ENCODE measurements at places on chromosomes 12 and 14.

DNA sequence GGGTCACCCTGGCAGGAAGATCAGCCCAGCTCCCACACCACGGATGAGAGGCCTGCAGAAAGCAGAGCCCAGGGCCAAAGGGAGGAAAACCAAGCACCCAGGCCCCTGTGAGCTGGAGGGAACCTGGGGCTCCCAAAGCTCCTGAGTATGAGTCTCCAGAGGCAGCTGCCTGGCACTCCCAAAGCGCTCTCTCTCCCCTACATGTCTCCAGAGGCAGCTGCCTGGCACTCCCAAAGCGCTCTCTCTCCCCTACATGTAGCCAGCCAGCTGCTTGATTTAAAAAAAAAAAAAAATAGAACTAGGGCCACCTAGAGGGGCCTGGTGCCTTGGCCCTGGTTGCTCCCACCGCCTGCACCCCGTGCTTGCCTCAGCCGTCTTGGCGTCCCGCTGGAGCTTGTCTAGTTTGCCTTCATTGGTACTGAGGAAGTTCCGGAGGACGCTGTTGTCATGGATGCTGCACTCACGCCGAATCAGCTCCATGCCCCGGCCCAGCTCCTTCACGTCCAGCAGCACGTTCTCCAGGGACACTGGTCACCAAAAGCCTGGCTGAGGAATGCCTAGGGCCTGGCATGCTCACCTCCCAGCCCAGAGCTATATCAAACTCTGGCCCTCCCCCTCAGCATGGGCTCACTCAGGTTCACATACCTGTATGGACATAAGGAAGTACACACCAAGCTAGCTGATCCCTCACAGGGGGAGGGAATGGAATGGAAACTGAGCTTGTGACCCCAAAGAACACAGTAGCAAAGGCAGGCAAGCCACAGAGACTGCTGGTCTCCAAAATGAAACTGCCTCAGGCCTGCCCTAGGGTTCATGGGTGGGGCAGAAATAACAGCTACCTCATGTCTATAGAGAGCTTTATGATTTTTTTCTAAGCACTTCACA, 24.7 kb downstream of the PRPF40B start:
- DNase-seq = no peak

DNA sequence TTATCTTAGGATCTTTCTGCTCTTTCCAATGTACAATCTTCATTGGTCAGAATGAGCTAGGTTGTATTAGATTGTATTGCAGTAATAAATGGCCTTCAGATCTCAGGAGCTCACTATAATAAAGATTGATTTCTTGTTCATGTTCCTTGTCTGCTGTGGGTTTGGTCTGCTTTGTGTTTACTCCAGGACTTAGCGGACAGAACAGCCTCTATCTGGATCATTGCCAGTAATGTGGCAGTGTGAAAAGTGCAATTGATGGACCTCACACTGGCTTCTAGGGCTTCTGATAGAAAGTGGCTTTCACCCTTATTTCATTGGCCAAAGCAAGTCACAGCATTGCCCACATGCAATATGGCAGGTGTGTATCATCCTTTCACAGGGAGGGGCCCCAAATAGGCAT, 81.2 kb downstream of the BTG1 start:
- no peak for DNase-seq

GRCh38 chr12:70581208-70581607, 56.0 kb downstream of the PTPRB start:
- no peak for DNase-seq

GRCh38 chr12:55653031-55653430, 16.3 kb downstream of the OR10P1 start:
- DNase-seq = no peak

- DNase-seq = no peak
These were observed 867.2 kb downstream of the BCL11B start for GRCh38 chr14:98404811-98405210.

DNA sequence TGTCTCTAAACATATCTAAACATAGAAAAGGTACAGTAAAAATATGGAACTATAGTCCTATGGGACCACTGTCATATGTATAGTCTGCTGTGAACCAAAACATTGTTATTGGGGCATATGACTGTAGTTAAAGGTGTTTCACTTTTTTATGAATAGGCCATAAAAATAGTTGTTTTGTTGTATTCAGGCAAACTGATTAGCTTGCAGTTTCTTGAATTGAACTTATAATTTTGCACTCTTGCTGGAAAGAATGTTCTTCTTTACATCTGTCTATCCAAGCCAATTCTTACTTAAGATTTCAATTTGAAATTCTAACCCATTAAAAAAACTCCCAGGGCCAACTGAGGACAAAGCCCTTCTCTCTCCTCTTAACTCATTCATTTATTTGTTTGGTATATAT, 234.1 kb downstream of the NOVA1 start:
- DNase-seq = no peak

DNA sequence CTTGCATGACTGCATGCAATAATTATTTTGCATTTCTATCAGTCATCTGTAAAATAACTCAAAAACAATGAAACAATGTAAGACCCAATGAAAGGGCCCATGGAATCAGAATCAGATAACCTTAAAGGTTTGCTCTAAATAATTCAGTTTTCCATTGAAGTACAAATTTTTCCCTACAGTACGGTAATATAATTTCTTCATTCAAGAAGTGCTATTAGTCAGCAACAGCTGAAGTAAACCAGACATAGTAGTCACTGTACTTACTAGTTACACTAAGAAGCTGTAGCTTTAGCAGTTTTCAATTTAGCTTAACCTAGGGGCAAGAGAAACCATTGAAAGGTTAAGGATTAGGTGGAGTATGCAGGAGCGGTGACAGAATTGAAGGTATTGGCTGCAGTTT, 43.5 kb downstream of the BCAT1 start:
- no peak for DNase-seq

- DNase-seq = no peak
These were observed 678 bp downstream of the ZBTB25 start for GRCh38 chr14:64502887-64503433.

DNA sequence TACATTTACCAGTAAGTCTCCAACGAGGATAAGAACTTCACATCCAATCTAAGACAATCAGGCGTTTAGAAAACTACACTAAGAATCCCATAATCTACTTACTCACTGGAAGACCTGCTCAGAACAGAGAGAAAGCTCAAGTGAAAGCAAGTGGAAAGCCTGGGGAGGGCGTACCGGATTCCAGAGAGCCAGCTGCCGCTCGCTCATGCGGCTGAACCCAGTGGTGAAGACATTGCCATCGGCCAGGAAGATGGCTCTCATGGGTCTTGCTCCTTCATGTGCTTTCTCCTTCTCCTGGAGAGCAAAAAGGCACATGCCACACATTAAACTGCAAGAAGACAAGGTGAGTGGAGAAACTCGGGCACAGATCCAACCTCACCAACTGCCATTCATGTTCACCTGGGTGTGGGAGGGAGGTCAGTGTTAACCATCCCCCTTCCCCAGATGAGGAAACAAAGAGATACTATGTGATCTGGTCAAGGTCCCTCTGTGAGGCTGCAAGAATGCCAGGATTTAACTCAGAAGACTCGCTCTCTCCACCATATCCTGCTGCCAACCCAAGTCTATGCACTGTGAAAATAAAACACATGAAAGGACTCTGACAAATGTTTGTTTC, 23.5 kb upstream of the SELPLG start:
- no peak for DNase-seq

DNA sequence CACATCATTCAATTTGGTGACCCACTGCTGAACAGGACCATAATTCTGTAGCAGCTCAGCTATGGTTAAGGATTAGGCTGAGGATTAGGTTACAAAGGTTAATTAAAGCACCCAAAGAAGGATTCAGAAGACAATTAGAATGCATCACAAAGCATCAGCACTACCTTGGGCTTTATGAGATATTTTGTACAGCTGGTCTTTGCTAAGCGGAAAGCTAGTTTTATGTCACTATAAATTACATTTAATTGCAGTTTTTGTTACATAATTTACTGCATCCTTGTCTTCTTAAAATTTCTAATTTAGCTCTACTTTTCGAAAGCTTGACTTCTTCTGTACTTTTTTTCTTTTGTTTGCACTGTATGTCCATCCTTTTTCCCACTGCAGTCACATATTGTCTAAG, 711.5 kb downstream of the RPS29 start:
- DNase-seq = no peak

DNA sequence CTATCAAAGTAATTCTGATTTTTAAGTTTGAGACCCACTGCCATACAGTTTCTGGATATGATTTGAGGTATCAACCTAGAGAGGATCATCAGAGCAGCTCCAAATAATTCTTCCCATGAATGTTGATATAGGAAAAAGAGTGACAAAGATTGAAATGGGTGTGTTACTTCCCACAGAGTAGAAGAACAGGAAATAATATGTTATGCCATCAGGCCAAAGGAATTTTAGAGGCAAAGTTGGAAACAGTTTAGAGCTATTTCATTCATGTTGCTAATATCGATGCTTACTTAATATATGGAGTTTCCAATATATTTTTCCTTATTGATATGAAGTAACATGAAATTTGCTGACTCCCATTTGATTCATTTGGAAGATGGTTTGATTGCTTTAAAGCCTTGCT, 8.9 kb upstream of the MSRB3 start:
- no peak for DNase-seq

DNA sequence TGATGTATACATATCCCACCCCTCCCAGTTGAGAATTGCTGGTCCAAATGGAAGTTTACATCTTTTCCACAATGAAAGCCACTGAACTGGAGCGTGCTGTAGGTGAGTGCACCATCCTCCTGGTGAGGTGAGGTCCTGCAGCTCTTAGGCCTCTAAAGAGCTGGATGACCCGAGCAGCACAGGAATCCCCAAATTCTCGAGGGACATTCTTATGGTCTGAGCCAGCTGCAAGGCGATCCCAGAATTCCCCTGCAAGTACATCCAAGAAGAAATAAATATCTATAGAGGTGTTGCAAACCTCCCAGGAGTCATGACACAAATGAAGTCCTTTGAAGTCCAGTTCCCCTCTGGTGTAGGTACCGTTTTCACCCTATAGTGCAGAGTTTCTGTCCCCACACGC, 24.0 kb downstream of the TMEM132C start:
- DNase-seq = no peak

GRCh38 chr12:75207338-75208083, 2.1 kb downstream of the KCNC2 start:
- DNase-seq = no peak

DNA sequence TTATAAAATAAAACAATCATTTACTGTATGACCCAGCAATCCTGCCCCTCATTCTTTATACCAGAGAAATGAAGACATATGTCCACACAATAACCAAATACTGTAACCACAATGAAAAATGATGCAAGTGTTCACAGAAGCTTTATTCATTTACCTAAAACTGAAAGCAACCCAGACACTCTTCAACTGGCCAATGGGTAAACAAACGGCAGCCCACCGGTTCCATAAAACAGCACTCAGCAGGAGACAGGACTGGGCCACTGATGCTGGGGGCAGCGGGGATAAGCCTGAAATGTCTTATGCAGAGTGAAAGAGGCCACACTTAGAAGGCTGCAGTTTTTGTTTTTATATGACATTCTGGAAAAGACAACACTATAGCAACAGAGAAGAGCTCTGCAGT, 15.1 kb downstream of the DDX51 start:
- no peak for DNase-seq

DNA sequence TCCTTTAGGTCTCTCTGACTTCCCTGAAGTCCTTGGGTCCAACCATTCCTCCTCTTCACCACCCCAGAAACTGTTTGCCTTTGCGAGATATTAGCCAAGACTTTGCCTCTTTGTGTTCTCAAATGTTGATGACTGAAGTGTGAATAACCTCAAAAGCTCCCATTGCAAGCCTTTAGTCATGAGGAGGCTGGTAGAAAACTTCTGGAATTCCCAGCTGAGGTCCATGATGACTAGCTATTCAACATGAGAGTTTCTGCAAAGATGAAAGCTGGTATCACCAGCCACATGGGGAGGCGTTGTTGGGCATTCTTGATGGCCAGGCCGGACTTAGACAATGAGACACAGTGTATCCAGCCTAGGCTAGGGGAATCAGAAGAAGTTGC, 111.7 kb downstream of the TBX5 start:
- DNase-seq = no peak

- DNase-seq = no peak
These were observed 10.5 kb downstream of the PMEL start for GRCh38 chr12:55955344-55955743.

GRCh38 chr14:67882986-67883555, 63.5 kb downstream of the RAD51B start:
- DNase-seq = no peak

- DNase-seq = no peak
These were observed 289.8 kb downstream of the GRIN2B start for GRCh38 chr12:13691598-13691997.

DNA sequence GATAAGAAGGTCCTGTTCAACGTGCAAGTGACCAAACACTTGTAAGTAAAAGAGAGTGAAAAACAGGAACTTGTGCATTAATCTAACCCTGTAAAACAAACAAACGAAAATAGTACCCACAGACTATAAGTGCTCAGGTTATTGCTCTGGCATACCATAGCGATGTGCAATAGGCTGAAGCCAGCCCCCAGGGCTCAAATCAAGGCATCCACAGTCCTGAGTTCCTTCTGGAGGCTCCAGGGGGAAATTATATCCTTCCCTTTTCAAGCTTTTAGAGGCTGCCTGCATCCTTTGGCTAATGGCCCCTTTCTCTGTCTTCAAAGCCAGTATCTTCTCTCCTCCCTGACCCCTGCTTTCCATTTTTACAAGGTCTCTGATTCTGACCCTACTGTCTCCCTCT, 8.1 kb upstream of the CMAS start:
- DNase-seq = no peak

GRCh38 chr12:128402486-128403243, 135.7 kb downstream of the TMEM132C start:
- no peak for DNase-seq

DNA sequence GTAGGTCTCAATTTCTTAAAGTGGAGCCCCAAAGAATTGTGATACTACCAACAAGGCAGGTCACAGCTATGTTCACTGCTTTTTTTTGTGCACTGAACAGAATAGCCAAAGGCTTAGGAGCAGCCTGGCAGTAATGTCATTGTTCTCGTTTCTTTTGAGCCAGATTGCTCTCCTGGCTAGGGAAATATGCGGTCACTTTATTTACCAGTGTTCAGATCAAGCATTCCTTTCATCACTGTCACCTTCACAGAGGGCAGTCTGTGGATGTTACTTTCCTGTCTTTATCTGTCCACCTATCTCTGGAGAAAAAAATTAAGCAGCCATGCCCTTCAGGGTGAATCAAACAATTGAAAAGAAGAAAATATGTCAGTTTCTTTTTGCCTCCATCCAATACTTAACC, 159.6 kb downstream of the BTG1 start:
- DNase-seq = no peak

Data from stimulated activated CD4-positive, alpha-beta T cell treated with anti-CD3 and anti-CD28 coated beads, TNF-alpha, amount 100 ng/mL, for 4 hours (primary cell).